ENCODE measurements at places on chromosomes 7 and 10.
A peak's percentile ranks its signal among the peaks of the same experiment; 100 is the strongest.

GRCh38 chr7:16317406-16317805 is 103.9 kb downstream of the CRPPA start:
- DNase-seq = no peak

- no peak for DNase-seq
Observed at GRCh38 chr7:104928721-104929400, 85.1 kb upstream of the KMT2E start.

DNA sequence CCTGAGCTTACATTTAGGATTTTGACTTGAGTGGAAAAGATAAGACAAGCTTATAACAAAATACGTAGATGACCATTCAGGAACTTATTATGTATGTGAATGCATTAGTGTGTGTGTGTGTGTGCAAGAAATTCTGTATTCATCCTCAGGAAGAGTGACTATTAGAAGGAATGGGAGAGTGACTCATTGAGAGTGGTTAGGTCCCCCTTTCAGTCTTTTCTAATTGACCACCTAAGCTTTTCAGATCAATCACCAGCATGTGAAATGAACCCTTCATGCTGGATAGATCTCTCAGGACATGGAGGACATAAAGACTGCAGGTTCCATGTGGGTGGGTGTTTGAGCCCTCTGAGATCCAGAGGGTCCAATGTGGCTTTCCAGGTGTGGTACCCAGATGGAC is 153.5 kb downstream of the MBL2 start:
- no peak for DNase-seq

- DNase-seq = no peak
Observed at GRCh38 chr7:12646139-12646538, 41.3 kb upstream of the ARL4A start.

- peak; percentile 52 for DNase-seq
Observed at GRCh38 chr10:119416855-119417254, 125.7 kb downstream of the RGS10 start.

DNA sequence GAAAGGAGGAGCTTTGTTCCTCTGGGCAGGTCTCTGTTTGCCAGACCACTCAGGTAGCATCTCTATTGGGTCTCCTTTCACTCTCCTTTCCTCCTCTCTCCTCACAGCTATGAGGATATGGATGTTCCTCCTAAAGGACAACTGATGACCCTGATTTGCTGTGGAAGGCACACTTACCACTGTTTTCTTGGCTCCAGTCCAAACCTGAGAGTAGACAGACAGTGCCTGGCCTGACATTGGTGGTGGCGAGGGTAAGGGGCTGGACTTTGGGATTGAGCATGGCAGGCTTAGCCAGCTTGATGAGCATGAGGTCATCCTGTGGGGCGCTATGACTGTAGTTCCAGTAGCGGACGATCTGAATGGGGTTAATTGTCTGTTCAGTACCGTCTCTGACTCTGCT is 3.6 kb downstream of the PRSS37 start:
- no peak for DNase-seq

- DNase-seq = no peak
Observed at GRCh38 chr10:128008521-128009250, 101.8 kb downstream of the PTPRE start.

GRCh38 chr10:130046591-130046990 is 64.0 kb downstream of the C10orf143 start:
- DNase-seq = no peak

DNA sequence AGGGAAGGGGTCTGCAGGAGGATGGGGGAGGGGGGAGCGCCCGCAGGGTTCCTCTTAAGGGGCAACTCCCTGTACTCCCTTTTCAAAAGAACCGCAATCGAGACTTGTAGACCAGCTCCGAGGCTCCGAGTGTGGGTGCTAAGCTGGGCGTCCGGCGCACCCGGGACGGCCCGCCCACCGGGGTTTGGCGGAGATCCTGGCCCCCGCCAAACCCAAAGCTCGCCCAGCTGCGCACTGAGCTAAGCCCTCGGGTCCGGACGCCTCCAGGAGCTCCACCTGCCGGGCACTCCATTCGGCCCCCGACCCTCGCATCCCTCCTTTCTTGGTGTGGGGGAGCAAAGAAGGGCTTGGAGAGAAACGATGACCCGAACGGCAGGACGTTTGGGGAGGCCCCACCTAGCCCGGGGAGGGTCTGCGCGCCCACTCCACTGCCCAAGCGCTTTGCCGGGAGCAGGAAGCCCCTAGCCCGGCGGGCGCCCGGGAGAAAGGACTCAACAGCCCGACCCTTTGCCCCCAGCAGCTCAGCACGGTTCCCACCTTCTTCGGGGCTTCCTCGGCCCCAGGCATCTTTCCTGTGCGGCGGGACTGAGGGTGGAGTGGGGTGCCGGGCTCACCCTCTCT is 651 bp downstream of the AFAP1L2 start:
- DNase-seq = no peak

DNA sequence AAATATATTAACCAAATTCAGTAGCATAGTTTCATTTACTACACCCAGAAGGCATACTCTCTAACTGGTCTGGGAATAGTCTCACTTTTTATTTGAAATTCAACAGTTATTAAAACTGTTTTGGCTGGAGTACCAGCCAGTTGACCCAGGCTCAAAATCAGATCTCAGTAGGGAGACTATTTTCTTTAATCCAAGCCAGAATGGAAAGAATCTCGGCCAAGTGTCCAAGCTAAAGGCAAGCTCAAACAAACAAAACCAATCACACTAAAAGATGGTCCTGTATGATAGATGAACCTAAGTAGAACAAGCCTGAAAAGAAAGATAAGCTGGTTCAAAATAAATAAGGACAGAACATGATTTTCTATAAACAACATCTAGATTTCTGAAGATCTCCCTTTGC is 259.6 kb upstream of the POM121L12 start:
- DNase-seq = no peak

DNA sequence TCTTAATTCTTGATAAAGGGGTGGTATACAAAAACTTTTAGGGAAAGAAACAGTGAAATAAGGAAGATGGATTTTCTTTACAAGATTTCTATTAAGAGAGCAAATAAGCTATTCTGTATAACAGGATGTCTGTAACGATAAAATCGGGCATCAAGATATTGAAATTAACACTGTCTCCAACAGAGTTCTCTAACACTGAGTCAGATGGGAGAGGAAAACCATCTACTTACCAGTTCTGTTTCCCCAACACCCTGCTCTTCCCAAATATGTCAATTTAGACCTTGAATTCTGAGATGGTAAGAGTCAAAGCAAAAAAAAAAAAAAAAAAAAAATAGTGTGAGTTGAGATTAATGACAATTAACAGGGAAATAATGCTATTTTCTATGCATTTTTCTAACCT is 23.0 kb downstream of the SMURF1 start:
- DNase-seq = no peak

GRCh38 chr10:30088178-30088577 is 28.8 kb upstream of the JCAD start:
- DNase-seq = no peak

DNA sequence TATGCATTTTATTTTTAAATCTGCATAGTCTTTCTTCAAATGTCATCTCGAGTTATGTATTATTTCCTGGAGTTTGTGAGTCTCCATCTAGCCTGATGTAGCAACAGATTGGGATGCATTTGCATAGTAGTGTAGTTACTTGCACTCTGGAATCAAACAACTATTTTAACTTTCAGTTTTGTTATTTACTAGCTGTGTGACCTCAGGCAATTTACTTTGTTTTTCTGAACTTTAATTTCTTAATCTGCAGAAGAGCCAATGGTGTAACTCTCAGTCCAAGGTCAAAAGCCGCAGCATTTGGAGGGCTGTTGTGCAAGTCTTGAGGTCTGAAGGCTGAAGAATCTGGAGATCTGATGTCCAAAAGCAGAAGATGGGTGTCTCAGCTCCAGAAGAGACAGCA is 175.8 kb upstream of the SORCS1 start:
- DNase-seq = no peak

DNA sequence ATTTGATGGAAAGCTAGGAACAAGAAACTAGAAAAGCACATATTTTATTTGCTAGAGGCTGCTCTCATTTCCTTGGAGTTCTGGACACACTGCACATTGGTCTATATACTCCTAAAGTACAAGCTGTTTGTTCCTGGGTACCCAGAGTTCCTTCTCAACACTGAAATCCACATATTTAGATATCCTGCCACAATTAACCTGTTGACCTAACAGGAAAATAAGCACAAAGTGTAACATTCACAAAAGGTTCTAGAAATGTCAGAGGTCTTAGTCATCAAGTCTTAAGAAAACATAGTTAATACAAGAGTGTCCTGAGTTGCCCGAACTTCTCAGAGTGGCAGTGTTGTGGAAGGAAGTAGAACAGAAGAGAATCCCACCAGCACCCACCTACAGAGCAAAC is 115.6 kb downstream of the ELMO1 start:
- no peak for DNase-seq

DNA sequence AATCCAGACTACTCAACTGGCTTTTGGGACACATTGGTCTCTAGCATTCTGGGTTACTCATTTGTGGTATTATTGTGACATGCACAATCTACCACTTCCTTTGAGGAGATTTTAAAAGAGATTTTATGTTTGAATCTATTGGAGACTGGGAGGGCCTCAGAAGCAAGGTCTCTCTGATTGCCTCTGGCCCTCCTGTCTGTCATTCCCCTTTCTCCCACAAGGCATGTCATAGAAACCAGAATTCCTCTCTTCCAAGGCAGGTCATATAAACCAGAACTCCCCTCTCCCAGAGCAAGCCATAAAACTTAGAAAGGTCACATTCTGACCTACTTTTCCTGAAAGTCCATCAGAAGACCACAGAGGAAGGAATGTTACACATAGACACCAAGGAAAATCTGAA is 777.7 kb downstream of the PHTF2 start:
- DNase-seq = no peak

DNA sequence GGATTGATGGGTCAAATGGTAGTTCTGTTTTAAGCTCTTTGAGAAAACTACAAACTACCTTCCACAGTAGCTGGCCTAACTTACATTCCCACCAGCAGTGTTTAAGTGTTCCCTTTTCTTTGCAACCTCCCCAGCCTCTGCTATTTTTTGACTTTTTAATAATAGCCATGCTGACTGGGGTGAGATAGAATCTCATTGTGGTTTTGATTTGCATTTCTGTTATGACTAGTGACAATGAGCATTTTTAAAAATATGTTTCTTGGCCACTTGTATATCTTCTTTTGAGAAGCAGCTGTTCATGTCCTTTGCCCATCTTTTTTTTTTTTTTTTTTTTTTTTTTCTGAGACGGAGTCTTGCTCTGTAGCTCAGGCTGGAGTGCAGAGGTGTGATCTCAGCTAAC is 155.2 kb upstream of the BMPER start:
- no peak for DNase-seq

DNA sequence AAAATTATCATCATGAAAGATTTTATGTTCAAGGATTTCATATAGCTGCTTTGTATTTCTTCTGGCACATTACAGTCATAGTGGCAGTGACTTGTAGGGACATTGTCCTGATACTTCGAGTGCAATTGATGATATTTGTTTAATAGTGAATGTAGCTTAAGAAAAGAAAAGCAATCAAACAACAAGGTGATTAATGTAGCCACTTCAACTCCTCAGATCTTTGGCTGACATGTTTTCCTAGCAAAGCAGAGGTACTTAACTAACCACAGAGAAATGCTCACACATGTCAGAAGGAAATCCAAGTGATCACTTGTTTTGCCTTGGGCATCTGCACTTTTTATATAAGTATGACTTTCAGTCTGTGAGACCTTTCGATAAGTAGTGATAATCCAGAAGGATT is 470.3 kb downstream of the AUTS2 start:
- DNase-seq = no peak

- no peak for DNase-seq
Observed at GRCh38 chr7:46554688-46555422, 633.8 kb upstream of the IGFBP3 start.

- no peak for DNase-seq
Observed at GRCh38 chr10:130137090-130137448, 878 bp downstream of the GLRX3 start.

GRCh38 chr10:103933557-103934121 is 15.7 kb upstream of the STN1 start:
- no peak for DNase-seq

- no peak for DNase-seq
Observed at GRCh38 chr7:48938539-48939295, 14.4 kb downstream of the CDC14C start.

- no peak for DNase-seq
Observed at GRCh38 chr10:97596101-97597082, 6.9 kb downstream of the C10orf62 start.

DNA sequence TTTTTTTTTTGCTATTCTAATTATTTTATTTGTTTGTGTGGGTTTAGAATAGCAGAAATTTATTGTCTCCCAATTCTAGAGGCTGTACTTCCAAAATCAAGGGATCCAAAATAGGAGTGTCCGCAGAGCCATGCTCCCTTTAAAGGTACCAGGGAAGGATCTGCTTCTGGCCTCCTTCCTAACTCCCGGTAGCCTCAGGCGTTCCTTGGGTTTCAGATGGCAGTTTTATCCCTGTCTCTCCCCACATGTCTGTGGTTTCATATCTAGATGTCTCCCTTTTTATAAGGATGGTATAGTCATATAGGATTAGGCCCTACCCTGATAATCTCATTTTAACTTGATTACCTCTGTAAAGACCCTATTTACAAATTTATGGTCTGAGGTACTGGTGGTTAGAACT is 48.4 kb downstream of the BMPR1A start:
- DNase-seq = no peak

DNA sequence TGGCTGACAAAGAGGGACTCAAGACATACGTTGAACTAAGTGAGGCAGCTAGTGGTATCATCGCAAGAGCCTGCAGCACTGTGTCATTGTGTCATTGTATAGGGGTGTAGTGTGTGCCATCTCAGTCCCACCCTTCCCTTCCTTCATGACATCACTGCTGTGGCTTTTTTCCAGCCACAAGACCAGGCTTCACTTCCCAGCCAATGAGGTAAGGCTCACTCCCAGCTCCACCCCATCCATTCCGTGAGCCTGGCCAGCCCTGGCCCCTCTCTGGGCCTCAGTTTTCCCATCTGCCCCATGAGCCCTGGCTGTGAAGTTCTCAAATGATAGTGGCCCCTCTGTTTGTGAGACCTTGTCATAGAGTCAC is 134.3 kb upstream of the ZMIZ1 start:
- no peak for DNase-seq

- DNase-seq = no peak
Observed at GRCh38 chr10:74433993-74434392, 283.0 kb downstream of the ADK start.

- no peak for DNase-seq
Observed at GRCh38 chr7:19772306-19772705, 1.1 kb downstream of the TMEM196 start.

GRCh38 chr10:80408242-80409101 is at the start of gene PRXL2A:
TSS of gene PRXL2A (plus strand) at chr10:80408551. CDS start at chr10:80420468, 11,917 bp downstream.
- DNase-seq = peak; percentile 57

DNA sequence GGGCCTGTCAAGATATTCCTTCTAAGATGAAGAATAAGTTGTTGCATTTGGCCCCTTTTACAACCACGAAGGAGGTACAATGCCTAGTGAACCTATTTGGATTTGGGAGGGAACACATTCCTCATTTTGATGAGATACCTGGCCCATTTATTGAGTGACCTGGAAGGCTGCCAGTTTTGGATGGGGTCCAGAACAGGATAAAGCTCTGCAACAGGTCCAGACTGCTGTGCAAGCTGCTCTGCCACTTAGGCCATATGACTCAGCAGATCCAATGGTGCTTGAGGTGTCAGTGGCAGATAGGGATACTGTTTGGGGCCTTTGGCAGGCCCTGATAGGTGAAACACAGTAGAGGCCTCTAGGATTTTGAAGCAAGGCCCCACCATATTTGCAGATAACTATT is 704.6 kb downstream of the CCSER2 start:
- DNase-seq = no peak

All from activated naive CD4-positive, alpha-beta T cell (primary cell).